AG04450 (cell line): ENCODE measurements at places on chromosomes 7 and 10. TPM values are rescaled to one million over a fixed set of nuclear protein-coding genes. Genes with fewer than 3 reads are reported as not detected.

DNA sequence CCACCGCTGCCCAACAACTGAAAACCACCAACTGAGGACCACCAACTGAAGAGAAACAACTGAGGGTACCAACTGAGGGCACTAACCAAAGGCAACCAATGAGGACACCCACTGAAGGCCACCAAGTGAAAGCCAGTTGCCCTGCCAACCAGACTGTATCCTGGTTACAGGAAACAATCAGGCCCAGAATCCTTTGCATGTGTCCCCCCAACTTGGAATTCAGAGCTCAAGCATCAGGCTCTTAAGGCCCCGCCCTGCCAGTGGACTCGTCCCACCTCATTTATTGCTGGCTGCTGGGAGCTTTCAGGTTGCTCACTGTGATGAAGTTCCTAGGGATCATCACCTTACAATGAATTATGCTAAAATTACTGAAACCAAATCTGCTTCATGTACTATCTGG is 76.6 kb upstream of the ABI1 start:
- no peak for DNase-seq

Gene CALCR
- not detected in 2 replicates for polyA plus RNA-seq

GRCh38 chr7:141228482-141228881 is 154.6 kb downstream of the TMEM178B start:
- DNase-seq, result no peak

Gene PNLIPRP2
- not detected in 2 replicates for polyA plus RNA-seq

DNA sequence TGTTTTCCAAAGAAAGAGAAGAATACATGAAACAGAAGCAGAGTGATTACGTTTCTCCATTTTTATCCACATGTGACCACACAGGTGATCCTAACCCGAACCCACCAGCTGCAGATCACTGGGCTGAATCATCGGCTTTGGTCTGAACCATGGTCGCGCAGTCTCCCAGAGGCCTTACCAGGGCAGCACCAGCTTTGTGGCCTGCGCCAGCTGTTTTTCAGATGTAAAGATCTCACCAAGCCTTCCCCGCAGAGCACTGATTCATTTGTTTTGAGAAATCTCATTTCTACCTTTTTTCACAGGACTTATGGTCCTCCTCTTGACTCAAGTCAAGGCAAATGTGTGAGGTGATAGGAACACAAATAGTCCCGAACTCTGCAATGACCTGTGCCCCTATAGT is 207.0 kb upstream of the PPP2R2D start:
- DNase-seq, result no peak

Gene GLI3
- 6.0 and 7.2 TPM in 2 replicates for polyA plus RNA-seq

- no peak for DNase-seq
Measured at GRCh38 chr7:82258181-82258580, 185.4 kb downstream of the CACNA2D1 start.

- no peak for DNase-seq
Measured at GRCh38 chr7:128884561-128885369, 22.1 kb downstream of the ATP6V1F start.

Gene PVRIG
- polyA plus RNA-seq, result 0.42 TPM in 1 of 2 replicates, not detected in the other

DNA sequence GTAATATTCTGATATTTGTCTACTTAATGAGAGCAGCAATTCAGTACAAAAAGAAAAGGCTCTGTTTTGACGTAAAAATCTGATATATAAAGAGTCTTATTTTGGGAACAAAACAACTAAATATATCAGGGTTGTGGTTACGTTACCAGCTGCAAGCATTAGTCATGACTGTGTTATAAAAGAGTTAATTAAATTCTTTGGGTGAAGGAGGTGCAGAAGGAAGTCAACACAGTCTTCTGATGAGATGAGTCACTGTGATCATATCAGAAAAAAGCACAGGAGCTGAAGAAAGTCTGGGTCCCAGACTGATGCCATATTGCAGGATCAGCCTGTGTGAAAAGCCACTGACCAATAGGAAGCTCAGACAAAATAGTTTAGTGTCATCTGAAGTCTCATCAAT is 234.3 kb upstream of the TEX47 start:
- DNase-seq, result no peak

DNA sequence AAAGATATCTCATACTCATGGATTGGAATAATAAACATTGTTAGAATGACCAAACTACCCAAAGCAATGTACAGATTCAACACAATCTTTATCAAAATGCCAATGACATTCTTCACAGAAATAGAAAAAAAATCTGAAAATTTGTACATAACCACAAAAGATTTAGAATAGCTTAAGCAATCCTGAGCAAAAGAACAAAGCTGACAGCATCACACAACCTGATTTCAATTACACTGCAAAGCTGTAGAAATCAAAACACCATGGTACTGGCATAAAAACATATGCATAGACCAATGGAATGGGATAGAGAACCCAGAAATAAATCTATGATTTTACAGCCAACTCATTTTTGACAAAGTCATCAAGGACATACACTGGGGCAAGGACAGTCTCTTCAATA is 130.0 kb upstream of the TMEM72 start:
- no peak for DNase-seq

DNA sequence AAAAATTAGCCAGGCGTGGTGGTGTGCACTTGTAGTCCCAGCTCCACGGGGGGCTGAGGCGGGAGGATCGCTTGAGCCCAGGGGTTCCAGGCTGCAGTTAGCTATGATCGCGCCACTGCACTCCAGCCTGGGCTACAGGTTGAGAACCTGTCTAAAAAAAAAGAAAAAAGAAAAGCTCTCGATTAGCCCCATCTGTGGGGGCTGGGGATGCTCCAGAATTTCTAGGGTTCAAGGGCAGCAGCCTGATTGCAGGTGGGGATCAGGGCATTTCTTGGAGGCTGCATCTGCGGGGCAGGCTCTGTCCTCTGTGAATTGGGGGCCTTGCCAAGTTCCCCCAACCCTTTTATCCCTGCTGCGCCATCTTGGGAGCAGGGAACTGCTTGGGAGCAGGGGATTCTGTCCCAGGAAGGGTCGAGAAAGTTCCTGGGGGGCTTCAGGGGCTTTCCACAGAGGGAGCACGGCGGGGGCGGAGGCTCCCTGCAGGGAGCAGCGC is 651 bp upstream of the ARPC1A start:
- DNase-seq, result no peak

- DNase-seq, result no peak
Measured at GRCh38 chr7:351681-352480, 61.9 kb downstream of the FOXL3 start.

Gene ZCWPW1
- 0.89 and 1.5 TPM in 2 replicates for polyA plus RNA-seq

- DNase-seq, result no peak
Measured at GRCh38 chr10:53675177-53675576, 902.6 kb upstream of the MBL2 start.

Gene CNTNAP2
- polyA plus RNA-seq, result not detected in 2 replicates

Gene SPDYE2
- polyA plus RNA-seq, result not detected in 2 replicates

DNA sequence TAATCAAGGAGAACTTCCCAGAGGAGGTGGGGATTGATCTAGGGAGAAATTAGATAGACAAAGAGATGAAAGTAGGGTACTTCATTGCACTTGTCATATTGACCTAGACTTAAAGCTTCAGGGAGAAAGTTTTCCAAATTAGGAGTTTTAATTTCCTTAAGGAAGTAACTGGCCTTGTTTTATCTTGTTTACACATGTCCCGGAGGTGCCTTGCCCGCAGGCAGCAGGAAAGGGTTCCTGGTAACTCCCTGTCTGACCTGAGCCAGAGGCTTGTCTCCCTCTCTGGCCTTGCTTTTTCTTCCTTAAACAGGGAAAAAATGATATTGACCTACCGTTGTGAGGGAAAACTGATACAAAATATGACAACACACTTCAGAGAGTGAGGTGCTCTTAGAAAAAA is 181.6 kb downstream of the EVX1 start:
- no peak for DNase-seq

Gene FAM241B
- 0.37 and 0.48 TPM in 2 replicates for polyA plus RNA-seq

DNA sequence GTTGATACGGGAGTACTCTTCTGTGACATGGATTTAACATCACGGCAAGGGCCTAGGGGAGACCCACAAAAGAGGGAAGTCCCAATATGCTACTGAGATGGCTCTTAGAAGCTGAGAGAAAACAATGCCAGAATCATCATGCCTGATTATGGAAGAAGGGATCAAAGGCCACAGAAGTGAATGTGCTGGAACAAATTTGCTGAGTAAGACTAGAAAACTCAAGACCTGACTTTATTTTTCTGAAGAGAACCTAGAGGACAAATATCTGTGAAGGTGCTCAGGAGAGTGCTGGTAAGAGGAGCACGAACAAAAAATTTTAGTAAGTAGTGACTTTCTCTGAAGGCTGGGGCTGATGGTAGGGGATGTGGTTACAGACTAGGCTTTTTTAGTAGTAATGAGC is 277.0 kb downstream of the ZEB1 start:
- DNase-seq, result no peak

GRCh38 chr10:29648114-29648982 is 13.6 kb upstream of the SVIL start:
- DNase-seq, result no peak

Gene SPDYE2B
- not detected in 2 replicates for polyA plus RNA-seq

GRCh38 chr10:98556061-98556460 is 109.3 kb upstream of the HPS1 start:
- DNase-seq, result no peak

GRCh38 chr7:158815083-158815799 is 14.1 kb downstream of the ESYT2 start:
- no peak for DNase-seq

GRCh38 chr10:131980321-131980720 is 1.4 kb downstream of the BNIP3 start:
- no peak for DNase-seq

Gene MMRN2
- polyA plus RNA-seq, result 0.55 and 0.69 TPM in 2 replicates

GRCh38 chr10:91032611-91033206 is 111.8 kb upstream of the ANKRD1 start:
- no peak for DNase-seq

DNA sequence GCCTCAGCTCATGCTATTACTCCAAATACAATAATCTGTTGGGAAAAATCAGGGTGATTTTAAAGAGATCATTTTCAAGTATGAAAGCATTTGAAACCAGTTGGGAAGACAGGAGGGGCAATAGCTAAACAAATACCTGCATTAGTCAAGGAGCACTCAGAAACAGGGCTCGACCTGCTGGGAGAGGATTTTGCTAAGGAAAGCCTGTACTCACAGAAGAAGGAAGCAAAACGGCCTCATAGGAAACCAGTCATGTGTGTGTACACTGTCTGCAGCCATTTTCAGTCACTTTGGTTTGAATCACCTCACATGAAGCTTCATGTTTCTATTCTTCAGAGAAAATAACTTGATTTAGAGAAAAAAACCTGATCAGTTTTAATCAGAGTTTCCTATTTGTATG is 38.6 kb downstream of the FZD1 start:
- no peak for DNase-seq

- no peak for DNase-seq
Measured at GRCh38 chr7:12458520-12459131, 55.0 kb upstream of the VWDE start.

Gene AKR1C3
- 6.4 and 10.7 TPM in 2 replicates for polyA plus RNA-seq

DNA sequence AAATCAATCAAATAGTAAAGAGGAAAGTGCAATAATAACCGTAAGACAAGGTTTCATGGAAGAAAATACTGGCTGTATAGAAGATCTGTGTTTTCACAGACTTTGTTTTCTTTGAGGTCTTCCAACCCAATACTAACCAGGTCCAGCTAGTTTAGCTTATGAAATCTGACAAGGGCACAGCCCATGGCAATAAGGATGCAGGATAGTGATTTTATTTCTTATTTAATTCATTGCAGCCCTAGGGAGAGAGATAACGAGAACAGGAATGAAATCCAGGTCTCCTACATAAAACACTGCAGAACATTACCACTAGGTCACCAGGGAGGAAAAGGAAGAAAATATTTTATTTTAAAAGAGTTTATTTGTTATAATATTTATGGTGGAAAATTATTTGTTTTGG is 145.1 kb downstream of the DNAJC1 start:
- DNase-seq, result no peak

Gene GNG11
- polyA plus RNA-seq, result 13.8 and 19.7 TPM in 2 replicates

Gene URGCP
- 23.1 and 25.5 TPM in 2 replicates for polyA plus RNA-seq

DNA sequence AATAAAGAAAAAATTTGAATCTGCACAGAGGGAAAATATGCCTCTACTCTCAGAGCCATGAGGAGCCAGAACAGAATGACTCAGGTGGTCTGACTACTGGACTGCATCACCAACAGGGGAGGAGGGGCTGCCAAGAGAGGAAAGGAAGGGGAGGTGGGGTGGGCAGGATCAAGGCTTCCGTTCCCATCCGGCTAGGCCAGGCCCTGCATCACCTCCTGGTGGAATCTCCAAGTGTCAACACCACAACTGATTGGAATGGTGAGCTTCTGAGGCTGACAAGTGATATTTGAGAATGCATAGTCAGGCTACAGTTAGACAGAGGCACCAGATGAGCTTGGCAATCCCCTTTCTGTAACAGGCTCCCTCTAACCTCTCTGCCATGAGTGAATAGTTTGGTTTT is 10.4 kb upstream of the GPR26 start:
- DNase-seq, result no peak

Gene FZD8
- 0.52 and 0.55 TPM in 2 replicates for polyA plus RNA-seq

- DNase-seq, result no peak
Measured at GRCh38 chr7:91771394-91771793, 109.1 kb downstream of the MTERF1 start.

Gene PCLO
- 0.01 and 0.07 TPM in 2 replicates for polyA plus RNA-seq

DNA sequence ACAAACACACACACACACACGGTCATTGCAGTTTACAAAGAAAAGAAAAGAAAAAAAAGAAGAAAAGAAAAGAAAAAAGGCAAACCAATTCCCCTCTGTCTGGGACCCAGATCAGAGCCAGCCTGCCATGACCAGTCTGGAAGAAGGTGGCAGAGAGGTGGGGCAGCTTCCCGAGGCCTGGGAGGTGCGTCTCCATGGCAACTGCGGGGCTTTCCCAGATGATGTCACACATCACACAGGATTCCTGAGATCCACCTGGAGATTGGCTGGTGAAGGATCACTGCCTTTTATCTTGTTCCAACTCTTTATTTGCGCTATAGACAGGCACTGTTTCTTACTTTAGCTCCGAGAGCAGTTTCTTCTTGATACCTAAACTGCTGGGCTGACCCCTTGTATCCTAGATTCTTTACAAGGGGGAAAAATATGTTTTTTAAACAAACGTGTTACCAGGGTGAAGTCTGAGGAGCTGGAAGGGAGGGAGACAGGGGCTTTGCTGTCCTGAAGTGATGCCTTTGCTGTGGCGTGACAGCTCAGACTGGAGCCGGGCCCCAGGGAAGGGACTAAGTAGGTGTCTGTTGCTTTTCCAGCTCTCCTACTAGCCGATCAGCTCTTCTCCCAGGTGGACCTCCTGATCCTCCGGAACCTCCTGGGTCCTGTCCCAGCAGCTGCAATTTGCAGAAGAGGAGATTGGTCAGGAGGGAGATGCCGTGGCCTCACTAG is 298.5 kb downstream of the KLF6 start:
- DNase-seq, result no peak

GRCh38 chr10:33117230-33117629 is 159.2 kb upstream of the ITGB1 start:
- DNase-seq, result no peak

Gene KAT6B
- 10.4 and 14.1 TPM in 2 replicates for polyA plus RNA-seq

DNA sequence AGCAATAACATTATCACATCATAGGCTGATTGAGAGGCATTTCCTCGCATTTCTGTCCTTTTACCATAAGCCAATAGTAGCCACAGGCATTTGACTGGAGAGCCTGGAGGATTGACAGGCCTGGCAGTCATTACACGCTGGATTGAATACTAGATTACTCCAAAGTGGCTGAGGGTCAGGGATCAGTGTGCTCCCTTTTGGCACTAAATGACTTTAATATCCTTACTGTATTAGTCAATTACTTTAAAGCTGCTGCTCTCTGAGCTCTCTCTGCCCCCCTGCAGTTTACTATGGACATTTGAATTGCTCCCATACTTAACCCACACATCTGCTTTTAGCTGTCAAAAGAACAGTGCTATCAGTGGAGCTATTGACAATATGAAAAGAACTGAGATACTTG is 302.0 kb downstream of the TFEC start:
- DNase-seq, result no peak
